ENCODE measurements at places on chromosomes 7 and 10.
A peak's percentile ranks its signal among the peaks of the same experiment; 100 is the strongest.

GRCh38 chr7:2037301-2037807 is 195.4 kb downstream of the MAD1L1 start:
- DNase-seq = no peak

- no peak for DNase-seq
Measured at GRCh38 chr7:96059075-96059474, 262.8 kb downstream of the SLC25A13 start.

- no peak for DNase-seq
Measured at GRCh38 chr10:75987616-75988015, 556.2 kb downstream of the LRMDA start.

DNA sequence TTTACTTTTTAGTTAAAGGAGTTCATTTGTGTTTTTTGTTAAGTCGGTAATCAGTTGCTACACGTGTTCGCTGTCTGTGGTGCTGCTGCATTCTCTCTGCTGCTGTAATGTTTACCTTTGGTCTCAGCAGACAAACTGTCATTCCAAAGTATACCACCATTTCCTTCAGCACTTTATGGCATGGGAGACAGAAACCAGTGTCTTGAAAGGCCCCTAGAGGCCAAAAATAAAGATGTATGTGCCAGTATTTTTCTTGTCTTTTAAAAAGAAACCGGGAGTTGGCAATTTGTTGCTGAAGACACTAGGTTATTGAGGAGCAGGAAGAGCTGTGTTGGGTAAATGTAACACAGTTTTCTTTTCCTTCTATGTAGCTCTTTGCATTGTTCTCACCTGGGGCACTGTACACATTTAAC is 24.1 kb downstream of the ZNF92 start:
- DNase-seq = no peak

GRCh38 chr7:43083106-43083505 is 29.3 kb upstream of the HECW1 start:
- no peak for DNase-seq

- no peak for DNase-seq
Measured at GRCh38 chr10:58993480-58994221, 182.8 kb upstream of the PHYHIPL start.

- DNase-seq = no peak
Measured at GRCh38 chr7:93092757-93093370, 24.9 kb downstream of the SAMD9 start.

DNA sequence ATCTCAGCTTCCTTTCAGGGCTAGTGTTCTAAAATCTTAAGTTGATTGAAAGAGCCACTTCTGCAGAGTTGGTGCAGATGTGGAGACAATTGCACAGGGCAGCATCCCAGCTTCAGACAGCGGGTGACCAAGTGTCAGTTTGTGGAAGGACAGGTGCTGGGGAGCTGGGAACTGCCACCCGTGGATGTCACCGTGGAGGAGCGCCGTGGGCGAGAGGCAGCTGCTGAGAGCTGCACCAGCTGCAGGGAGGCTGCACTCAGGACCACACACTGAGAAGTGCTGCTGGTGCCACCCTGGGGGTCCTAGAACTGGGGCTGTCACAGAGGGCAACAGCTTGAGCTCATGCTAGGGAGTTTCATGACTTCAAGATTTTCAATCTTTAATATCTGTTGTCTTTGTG is 543.0 kb upstream of the FZD8 start:
- DNase-seq = no peak

DNA sequence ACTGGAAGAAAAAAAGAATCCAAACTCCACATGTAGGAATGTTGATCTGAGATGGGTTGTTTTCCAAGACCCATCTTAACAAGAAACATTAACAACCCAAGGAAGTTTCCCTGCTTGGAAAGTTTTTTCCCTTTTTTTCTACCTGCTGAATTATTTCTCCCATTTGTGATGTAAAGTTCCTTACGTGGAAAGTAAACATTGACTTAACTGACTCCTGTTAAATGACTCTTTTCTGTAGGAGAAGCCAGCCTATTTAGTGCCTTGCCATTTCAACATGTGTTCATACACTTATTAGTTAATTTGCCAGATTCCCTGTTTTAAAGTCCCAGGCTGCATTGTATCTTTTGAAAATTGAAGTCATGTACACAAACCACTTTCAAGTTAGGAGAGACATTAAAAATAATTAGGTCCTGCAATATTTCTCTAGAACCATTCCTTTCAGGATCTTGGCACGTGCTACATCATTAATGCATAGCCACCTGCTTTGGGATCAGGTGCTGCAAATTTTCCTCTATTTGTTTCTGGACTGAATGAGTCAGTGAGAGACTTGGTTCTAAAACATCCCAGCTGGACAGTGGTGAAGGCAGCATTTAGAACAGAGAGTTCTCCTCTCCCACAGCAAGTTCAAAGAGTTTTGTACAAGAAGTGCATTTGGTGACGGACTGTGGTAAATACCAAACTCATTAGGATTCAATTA is 698.5 kb downstream of the SUGCT start:
- no peak for DNase-seq

DNA sequence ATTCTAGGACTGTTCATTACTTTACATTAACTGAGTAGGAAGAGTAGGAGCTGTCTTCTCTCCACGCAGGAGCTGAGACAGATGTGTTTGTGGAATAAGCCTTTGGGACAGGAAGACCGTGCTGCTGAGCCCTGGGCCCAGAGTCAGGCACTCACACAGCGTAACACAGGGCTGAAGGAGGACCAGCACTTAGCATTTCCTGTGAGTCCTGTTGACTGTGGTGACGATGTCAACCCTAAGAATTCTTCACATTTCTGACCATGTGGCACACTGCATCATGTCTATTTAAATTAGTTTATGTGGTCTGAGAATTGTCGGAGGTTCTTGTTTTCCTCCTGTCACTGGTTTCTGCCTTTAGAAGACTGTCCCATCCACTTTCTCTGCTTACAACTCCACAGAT is 117.2 kb downstream of the PIP4K2A start:
- peak; percentile 86 for DNase-seq

- DNase-seq = no peak
Measured at GRCh38 chr7:387132-388022, 97.4 kb downstream of the FOXL3 start.

- no peak for DNase-seq
Measured at GRCh38 chr10:6305401-6306321, 102.9 kb downstream of the PFKFB3 start.

- no peak for DNase-seq
Measured at GRCh38 chr7:36910401-36910800, 186.1 kb upstream of the AOAH start.

- no peak for DNase-seq
Measured at GRCh38 chr7:71905821-71906220, 506.3 kb downstream of the CALN1 start.

DNA sequence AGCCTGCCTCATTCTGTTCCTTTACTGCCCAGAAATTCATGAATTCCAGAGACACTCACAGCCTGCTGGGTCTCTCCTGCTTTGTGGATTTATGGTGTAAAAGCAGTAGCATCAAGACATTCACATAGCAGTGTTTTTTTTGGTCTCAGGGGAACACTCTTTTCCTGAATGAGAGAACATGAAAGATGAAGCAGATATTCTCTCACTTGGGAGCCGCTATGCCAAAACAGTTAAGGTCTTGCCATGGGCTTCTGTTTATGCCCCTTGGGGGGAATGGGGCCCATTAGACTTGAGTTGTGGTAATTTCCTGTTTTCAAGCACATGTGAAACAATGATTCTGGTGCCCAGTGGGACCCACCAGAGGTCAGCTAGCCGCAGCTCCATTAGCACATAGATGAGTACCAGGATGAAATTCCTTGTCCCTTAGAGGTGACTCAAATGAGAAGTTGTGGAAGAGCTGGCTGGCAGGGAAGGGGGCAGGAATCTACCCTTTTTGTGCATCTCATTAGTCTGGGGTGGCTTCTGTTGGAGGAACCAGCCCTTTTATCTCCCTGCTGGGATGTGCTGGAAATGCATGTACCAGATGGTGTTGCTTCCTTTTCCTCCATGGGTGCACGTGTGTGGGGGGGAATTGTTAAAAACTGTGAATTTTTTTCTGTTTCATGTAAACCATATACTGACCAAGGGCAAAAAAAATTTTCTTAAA is 13.3 kb downstream of the BMPER start:
- no peak for DNase-seq

DNA sequence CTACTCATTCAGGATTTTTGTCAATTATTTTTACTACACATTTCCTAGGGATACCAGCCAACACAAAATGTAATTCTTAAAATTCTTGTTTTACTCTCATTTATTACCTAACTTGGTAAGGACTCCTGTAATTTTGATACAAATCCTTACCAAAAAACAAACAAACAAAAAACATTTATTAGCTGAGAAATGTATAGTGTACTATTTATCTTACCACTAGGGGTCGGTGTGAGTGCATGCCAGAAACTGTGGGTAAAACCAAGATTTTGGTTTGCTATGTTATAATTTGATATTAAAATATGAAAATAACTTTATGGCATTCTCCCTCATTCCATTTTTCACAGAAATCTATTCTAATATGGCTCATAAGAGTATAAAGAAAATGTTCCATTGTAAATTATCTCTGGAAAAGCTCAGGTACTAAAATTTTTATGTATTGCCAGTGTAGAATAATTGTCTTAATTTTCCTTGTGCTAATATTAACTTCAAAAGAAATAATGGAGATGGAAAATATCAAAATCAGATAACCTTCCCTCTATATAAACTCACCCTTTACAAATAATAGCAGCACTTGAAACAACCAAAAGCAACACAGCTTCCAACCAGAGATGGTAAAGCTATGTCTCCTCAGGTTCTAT is 290.8 kb upstream of the PCDH15 start:
- DNase-seq = no peak

- DNase-seq = no peak
Measured at GRCh38 chr10:77932016-77932715, 5.6 kb upstream of the DLG5 start.

- DNase-seq = no peak
Measured at GRCh38 chr10:5645944-5646617, 20.3 kb downstream of the ASB13 start.

DNA sequence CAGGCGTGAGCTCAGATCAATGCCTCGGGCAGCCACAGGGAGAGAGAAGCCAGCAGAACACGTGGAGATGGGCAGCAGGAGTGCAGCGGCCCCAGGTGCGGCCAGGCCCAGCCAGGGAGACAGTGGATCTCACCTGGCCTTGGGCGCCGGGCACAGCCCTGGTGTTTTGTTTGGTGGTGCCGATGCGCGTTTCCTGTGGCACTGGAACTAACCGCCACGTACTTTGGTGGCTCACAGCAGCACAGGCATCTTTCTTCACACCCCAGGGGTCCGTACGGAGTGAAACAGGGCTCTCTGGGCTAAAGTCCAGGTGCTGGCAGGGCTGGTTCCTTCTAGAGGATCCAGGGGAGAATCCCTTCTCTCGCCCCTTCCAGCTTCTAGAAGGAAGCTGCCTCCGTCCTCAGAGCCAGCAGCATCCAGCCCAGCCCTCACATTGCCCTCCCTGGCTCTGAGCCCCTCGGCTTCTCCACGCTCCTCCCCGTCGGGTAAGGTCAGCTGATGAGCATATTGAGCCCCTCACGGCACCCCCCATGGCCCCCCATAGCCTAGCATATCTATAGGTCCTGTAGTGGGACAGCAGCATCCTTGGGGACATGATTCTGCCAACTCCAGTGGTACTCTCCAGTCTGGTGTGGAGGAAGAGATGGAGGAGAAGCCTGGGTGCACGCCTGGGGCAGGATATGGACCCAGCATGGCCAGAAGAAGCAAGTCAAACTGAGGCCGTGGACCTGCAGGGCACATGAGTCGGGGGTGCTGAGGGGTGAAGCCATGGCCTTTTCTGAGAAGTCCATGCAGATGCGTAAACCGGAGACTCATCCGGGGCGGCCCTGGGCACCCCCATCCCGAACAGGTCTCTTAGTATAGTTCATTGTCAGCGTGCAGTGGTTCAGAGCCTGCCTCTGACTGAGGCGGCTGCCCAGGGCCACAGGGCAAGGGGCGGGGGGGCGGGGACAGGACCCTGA is 43.4 kb upstream of the PPP2R2D start:
- no peak for DNase-seq

GRCh38 chr10:103570844-103571655 is 77.5 kb downstream of the NEURL1 start:
- DNase-seq = no peak

DNA sequence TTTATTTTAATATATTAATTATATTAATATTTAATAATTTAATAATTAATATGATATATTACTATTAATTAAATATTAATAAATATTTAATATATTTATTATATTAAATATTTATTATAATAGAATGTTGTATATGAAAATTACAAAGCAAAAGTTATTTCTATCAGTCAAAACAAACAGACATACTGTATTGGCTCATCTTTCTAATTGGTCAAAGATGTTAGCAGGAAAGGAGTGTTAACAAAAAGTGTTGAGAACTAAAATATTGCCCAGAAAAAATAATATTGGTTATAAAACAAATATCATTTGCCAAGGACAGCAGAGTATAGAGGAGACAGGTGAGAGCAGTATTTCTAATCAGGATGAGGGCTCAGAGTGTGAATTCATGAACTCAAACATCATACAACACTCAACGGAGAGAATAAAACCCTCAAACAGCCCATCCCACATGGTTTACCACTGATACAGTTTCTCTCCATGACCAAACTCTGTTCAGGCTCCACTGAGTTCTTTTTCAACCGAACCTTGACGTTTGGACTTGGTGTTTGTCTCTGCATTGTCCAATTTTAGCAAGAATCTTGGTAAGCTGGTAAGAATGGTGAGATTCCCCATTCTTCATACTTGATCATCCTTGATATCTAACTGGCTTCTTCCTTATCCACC is 58.0 kb downstream of the TSPAN12 start:
- DNase-seq = no peak

DNA sequence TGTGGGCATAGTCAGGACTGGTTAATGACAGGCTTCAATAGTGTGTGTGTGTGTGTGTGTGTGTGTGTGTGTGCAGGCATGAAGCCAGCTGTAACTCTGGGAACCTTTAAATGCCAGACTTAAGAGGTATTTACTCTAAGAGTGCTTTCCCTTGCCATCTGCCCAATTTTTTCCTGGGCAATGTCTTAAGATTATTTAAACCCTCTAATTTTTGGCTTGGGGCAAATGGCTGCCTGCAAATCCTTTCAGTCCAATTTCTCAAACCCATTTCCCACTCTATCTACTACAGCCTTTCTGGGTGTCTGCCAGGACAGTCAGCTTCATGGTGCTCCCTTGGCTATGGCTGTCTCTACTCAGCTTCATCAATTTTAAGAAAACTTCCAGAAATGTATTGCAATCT is 62.6 kb upstream of the C1GALT1 start:
- DNase-seq = no peak

DNA sequence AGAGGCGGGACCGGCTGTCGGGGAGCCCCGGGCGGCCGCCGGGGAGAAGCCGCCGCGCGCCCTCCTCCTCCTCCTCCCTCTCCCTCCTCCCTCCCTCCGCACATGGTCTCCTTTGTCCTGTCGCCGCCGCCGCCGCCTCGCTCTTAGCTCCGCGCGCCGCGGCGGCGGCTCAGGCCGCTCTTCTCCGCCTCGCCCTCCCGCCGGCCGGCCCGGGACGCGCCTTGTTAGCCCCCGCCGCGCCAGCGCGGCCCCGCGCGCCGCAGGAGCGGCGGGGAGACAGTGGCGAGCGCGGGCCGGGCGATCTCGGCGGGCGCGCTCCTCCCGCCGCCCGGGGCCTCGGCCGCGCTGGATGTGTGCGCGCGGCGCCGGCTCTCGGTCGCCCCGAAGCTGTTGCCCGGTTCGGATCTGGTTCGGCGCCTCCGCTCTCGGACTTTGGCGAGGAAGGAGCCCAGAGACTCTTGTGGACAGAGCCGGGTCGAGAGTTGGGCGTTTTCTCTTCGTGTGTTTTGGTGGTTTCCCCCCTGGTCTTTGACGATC is 437.4 kb upstream of the GALNT17 start:
- DNase-seq = peak; percentile 64

- DNase-seq = no peak
Measured at GRCh38 chr10:1589257-1589656, 148.1 kb downstream of the ADARB2 start.
